ENCODE measurements at places on chromosomes 7 and 10.

GRCh38 chr7:99061001-99061776, 82.7 kb downstream of the SMURF1 start:
- no peak for DNase-seq

GRCh38 chr7:157757211-157757610, 420.4 kb downstream of the DNAJB6 start:
- DNase-seq: no peak

- no peak for DNase-seq
Observed at GRCh38 chr7:22325671-22326070, 31.3 kb downstream of the RAPGEF5 start.

GRCh38 chr7:140206616-140207389, 30.0 kb upstream of the KDM7A start:
- no peak for DNase-seq

DNA sequence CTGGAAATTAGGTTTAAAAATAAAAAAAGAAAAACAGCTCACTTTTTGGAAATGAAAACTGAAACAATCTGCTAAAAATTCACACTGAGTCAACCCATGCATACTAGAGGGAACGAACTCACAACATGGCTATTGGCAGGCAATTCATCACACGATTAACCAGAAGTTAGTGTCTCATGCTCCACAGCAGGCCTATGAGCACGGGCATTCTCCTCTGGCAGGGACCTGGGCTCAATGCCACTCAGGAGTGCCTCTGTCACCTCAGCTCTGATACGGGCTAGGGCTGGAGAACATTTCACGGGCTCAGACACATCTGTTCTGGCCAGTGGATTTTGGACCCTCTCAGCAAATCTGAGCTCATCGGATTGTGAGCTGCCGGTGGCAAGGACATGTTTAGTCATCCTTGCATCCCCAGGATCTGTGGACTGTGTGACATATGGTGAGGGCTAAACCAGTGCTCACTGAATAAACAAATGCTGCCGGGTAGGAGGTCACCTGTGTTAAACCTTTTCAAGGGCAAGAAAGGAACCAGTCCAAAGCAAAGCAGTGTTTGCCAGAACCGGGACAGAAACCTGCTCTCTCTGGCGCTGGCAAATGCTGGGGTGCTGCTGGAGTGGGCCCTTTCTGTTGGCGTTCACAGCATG, 40.1 kb downstream of the POLR3A start:
- DNase-seq: peak; percentile 27

DNA sequence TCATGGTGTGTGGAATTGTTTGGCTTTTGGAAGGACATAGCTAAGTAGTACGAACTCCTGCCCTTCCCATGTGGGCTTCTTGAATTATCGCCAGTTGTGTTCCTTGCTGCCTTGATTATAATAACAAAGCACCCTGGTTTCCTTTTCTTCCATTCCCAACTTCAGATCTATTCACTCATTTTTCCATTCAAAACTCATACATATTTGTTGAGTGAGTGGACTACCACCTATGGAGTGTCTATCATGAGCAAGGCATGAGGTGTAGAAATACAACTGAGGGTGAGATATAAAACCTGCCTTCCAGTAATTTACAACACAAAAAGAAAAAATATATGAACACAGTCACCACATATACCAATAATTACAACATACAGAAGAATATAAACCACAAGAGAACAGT, 4.9 kb upstream of the COL17A1 start:
- no peak for DNase-seq

GRCh38 chr10:1242975-1243374, 186.8 kb downstream of the WDR37 start:
- no peak for DNase-seq

DNA sequence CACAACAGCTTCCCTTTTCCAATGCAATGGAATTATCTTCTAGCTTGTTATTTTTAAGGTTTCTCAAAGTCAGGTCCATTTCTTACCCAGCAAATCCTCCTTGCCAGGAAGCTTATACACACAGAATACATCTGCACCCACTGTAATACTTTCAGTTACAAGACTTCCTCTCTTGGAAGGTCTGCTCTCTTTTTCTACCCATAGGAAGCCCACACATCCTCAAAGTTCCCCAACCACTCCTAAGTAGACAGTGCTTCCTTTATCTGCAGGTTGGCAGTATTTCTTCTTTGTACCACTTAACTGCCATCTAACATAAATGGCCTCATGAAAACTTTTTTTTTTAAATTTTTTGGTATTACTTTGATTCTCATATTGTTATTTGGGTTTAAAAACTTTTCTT, 155.6 kb downstream of the TAX1BP1 start:
- no peak for DNase-seq

GRCh38 chr10:52541006-52541473, 227.0 kb downstream of the DKK1 start:
- DNase-seq: no peak

DNA sequence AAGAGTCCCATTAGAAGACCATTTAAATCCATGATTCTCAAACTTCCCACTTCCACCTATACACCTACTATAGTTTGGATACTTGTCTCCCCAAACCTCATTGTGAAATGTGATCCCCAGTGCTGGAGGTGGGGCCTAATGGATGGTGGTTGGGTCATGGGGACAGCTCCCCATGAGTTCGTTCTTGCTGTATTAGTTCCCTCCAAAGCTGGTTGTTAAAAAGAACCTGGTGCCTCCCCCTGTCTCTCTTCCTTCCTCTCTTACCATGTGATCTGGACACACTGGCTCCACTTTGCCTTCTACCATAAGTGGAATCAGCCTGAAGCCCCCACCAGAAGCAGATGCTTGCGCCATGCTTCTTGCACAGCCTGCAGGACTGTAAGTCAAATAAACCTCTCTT, 53.9 kb downstream of the WIPF3 start:
- no peak for DNase-seq

DNA sequence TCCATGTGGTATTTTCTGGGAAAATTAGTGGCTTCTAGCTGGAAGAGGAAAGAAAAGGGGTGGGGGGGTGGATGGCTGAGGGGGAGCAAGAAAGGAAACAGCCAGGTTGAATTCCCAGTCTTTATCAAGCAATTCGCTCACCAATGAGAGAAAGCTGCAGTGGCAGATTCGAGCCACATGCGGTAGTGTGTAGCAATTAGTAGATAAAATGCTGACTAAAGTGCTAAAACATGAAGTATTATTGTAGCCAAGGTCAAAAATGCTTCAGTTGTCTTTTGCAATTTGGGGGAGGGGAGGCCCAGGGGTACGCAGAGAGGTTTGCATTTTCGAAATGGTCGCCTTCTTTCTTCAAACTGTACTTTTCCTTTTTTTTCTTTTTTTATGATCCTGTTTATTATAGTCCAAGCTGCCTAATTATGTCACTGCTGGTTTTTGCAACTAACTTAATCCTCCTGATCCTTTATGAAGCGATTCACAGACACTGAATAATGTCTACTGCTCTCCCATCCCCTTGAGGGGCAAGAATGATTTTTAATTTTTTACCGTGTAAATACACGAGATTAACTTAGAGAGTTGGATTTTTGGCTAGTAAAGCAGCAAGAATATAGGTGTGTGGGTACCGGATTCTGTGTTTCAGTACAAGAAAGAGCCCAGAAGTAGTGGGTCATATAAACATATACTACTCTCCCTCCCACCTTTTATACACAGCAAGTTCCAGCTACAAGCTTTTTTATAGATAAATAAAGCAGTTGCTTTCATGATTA, 3.6 kb upstream of the ARID5B start:
- DNase-seq: no peak

DNA sequence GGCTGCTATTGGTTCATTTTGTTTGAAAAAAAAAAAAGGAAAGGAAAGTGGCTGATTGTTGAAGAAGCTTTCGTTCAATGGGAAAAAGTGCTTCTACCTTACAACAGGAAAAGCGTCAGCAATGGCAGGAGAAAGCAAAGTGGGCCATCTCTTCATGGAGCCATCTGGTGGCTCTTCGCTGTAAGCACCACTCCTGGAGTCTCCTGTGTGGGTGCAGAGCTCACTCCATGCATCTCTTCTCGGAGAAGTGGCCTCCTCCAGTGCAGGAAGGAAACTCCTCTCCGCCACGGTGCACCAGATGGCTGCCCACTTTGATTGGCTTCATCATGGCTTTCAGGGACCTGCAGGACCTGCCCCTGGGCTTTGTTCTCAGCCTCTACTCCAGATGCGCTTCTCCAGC, 250.9 kb downstream of the PTEN start:
- no peak for DNase-seq

DNA sequence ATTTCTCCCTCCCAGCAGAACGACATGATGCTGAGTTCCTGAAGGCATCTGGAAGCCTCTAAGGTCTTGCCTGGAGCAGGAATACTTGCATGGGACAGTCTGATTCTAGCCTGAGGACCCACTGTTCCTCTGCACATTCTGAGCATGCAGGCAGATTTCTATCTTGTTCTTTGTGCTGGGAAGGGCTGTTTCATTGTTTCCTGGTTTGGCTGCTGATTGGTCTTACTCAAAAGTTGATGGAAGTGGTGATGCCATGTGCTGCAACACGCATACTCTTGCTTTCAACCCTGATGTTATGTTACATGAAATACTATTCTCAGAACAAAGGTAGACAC, 307.0 kb downstream of the GATA3 start:
- no peak for DNase-seq

- DNase-seq: no peak
Observed at GRCh38 chr10:58618158-58618676, 105.5 kb downstream of the BICC1 start.

GRCh38 chr10:59085711-59086502, 90.5 kb upstream of the PHYHIPL start:
- no peak for DNase-seq

DNA sequence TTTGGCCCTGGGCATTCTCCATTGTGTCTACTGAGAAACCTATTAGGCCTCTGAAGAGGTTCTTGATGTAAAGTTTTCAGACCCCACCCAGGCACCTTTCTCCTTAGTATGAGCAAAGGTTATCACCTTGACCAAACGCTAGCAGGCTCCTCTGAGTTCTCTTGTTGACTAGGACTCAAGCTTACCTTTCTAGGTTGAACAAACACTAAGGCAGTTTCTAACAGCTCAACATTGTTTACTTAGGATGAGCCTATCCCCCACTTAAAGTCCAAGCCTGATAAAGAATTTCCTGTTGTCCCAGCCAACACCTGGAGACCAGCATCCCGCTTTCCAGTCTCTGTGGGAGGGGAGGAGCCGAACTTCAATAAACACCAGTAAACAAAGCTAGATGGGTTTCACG, 26.3 kb upstream of the ITGB8 start:
- DNase-seq: peak; percentile 54

DNA sequence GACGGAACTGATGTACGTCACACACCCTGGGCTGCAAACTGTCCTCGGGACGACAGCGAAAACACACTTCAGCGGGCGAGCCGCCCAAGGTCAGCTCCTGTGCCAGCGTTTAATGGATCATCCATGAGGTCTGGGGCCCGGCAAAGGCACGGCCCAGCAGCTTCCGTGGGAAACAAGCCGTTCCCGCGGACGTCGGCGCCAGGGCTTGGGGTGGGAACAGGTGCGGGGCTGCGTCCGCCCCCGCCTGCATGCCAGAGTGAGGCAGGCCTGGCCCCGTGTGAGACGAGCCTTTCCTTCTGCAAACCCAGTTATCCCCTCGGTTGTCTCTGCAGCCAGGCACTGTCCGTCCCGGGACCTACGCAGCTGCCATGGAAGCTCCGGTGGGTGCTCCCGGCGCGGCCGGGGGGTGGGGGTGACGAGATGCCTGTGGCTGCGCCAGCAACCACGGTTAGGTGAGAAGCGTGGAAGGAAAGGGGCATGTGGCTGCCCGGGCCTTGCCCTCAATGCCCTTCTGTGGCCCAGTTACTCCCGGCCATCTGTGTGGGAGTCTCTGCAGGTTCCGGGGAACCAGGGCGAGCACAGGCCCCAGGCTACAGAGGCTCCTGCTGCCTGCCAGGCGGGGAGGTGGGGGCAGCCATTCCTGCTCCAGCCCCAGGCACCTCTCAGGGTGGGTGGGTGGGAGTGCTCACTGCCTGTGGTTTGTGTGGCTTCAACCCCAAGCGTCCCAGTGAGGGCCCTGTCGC, 42.2 kb upstream of the PDGFA start:
- no peak for DNase-seq

GRCh38 chr10:110378533-110379108, 73.9 kb upstream of the SMNDC1 start:
- DNase-seq: no peak

- DNase-seq: no peak
Observed at GRCh38 chr10:130557181-130557845, 421.1 kb downstream of the GLRX3 start.

GRCh38 chr7:105816954-105817615, 59.3 kb downstream of the ATXN7L1 start:
- peak; percentile 86 for DNase-seq

GRCh38 chr10:124590216-124591122, 128.8 kb downstream of the LHPP start:
- DNase-seq: no peak

GRCh38 chr7:106071356-106071998, 40.6 kb downstream of the SYPL1 start:
- DNase-seq: peak; percentile 58

- no peak for DNase-seq
Observed at GRCh38 chr10:47353351-47353750, 5.2 kb downstream of the RBP3 start.

GRCh38 chr7:85770332-85770731, 583.5 kb upstream of the SEMA3D start:
- no peak for DNase-seq

DNA sequence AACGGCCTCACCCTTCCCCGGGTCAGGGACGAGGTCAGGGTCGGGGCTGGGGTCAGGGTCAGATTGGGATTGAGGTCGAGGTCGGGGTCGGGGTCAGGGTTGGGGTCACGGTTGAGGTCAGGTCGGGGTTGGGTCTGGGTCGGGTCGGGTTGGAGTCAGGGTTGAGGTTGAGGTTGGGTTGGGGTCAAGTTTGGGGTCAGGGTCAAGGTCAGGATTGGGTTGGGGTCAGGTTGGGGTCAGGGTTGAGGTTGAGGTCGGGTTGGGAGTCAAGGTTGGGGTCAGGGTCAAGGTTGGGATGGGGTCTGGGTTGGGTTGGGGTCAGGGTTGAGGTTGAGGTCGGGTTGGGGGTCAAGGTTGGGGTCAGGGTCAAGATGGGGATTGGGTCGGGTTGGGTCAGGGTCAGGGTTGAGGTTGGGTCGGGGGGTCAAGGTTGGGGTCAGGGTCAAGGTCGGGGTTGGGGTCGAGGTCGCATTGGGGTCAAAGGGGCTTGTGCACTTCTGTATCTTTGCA, 131.4 kb downstream of the VIPR2 start:
- no peak for DNase-seq

- DNase-seq: no peak
Observed at GRCh38 chr7:28225576-28225975, 45.0 kb upstream of the JAZF1 start.

DNA sequence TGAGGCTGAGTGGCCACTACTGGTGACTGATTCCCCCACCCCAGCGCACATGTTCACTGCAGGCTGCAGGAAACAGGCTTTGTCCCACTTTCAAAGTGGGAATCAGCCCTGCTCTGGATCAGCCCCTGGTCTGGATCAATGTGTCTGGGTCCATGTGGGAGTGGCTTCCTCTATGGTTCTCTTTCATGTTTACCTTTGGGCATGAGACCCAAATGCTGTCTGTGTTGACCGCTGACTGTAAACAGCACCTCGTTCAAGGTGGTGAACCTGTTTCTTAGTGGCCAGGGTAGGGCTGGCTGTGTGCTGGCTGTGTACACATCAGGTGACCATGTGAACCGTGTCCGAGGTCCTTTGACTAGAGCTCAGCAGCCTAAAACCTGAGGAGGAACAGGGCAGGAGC, 121.8 kb downstream of the CAMK1D start:
- DNase-seq: peak; percentile 18

Measured in LNCaP clone FGC (cell line).